ENCODE measurements at places on chromosomes 16 and 17.

DNA sequence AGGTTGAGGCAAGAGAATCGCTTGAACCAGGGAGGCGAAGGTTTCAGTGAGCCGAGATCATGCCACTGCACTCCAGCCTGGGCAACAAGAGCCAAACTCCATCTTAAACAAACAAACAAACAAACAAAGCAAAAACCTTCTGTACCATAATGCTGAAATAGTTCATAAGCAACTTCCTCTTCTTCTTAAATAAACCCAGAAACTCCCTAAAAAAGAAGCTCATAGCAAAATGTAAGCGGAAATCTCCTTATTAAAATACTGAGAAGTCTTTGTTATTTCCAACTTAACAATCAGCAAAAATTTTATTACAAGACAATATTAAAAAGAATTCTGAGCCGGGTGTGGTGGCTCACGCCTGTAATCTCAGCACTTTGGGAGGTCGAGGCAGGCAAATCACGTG is 82.8 kb downstream of the FBXL20 start:
- DNase-seq, result no peak

GRCh38 chr17:19354748-19355147 is 7.8 kb downstream of the B9D1 start:
- DNase-seq, result no peak

DNA sequence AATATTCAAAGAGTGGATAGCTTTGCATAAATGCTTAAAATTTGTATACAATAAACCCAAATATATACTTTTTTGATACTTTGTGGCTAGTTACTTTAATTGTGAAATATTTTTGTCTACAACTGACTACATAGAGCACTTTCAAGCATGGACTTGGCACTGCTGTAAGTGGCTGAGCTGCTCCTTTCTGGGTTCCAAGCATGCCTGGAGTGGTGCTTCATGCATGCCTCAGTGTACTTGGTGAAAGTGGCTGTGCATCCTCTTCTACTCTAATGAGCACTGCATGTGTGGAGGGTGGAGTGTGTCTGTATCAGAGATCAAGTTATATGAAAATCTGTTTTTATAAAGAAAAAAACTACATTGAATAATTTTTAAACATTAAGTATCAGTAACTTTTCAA is 94.1 kb downstream of the OMG start:
- DNase-seq, result no peak

DNA sequence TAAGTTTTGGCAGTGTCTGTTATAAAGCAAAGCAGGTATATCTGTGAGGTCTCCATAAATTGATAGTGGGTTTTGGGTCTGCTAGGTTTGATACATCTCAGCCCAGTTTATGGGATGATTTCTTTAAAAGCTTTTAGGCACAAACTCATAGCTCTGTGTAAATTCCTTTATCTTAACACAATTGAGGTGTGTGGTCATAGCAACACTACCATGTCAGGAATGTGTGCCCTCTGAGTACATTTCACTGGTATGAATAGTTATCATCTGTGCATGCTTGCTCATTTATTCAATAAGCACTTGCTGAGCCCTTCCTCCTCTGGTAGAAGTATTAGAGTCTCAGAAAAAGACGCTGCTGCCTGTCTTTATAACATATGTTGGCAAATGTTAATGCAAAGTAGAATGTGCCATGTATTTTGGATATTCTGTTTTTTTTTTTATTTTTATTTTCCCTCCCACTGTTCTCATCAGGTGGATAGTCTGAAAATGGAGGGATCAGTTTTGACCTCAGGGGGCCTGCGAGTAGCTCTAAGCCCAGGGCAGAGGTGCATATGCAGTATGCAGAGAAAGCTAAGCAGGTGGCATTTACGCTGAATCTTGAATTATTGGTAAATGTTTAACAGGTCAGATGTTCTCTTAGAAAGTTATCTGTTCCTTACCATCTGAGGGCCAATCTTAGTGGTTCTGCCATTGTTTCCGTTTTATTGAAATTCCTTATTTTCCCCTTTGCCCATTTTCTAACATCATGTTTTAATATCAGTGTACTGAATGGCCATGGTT is 90.7 kb downstream of the WNT3 start:
- no peak for DNase-seq

DNA sequence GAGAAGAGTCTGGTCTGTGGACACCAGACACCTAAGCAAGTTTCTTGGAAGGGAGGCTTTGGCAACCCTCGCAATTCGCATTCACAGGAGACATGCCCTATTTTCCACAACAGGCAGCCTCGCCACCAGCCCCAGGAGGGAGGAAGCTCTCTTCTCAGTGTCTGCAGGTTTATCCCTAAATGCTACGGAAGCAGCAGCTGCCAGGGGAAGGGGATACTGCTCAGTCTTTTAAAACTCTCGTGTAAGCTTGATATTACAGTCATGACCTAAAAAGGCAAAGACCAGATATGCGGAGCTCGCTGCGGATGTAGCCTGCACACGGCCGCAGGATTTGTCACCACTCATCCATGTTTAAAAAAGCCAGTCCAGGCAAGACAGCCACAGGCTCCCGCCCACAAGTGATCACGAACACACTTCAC is 159.2 kb upstream of the RPH3AL start:
- no peak for DNase-seq

GRCh38 chr16:1435921-1436697 is 5.2 kb downstream of the PERCC1 start:
- DNase-seq, result no peak

- DNase-seq, result no peak
Observed at GRCh38 chr17:6157716-6158115, 87.5 kb downstream of the WSCD1 start.

DNA sequence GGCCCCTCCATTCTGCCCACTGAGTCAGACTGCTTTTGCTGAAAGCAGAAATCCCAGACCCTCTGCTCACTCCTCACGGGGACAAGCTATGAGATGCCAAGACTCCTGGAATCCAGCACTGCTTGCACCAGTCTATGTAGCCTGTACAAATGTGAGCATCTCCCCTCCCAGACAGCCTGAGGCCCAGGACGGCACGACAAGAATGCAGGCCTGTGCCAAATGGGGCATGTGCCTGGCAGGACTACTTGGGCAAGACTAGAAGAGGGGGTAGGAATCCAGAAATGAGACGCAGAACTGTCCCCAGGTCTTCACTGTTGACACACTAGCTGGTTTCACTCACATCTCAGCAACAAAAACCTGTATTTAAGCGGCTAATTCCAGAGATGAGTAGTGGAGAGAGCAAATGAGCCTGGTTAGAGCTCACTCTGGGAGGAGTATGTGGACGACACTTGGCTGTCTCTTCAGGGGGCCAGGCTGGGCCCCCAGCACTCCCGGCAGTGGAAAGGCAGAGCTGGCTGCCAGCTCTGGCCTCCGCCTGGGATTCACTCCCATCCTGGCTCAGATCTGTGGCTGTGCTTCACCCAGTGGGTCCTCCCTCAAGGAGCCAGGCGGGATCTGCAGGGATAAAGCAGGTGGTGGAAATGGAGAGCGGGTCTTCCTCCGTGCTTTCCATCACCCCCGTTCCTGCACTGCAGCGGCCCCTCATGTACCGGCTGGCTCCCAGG is 2.9 kb upstream of the MYO1C start:
- no peak for DNase-seq

GRCh38 chr17:28433721-28434120 is 27.7 kb upstream of the SLC46A1 start:
- DNase-seq, result no peak

Measured in stimulated activated naive CD8-positive, alpha-beta T cell treated with anti-CD3 and anti-CD28 coated beads, Interleukin-15, amount 100 ng/mL, for 72 hours (primary cell).